ENCODE measurements at places on chromosomes 13 and 19.

- DNase-seq: no peak
These were observed 25.9 kb upstream of the MPHOSPH8 start for GRCh38 chr13:19607523-19608078.

GRCh38 chr13:85887406-85887805 is 88.2 kb upstream of the SLITRK6 start:
- no peak for DNase-seq

GRCh38 chr13:60152904-60153303 is 10.8 kb downstream of the DIAPH3 start:
- DNase-seq: no peak

DNA sequence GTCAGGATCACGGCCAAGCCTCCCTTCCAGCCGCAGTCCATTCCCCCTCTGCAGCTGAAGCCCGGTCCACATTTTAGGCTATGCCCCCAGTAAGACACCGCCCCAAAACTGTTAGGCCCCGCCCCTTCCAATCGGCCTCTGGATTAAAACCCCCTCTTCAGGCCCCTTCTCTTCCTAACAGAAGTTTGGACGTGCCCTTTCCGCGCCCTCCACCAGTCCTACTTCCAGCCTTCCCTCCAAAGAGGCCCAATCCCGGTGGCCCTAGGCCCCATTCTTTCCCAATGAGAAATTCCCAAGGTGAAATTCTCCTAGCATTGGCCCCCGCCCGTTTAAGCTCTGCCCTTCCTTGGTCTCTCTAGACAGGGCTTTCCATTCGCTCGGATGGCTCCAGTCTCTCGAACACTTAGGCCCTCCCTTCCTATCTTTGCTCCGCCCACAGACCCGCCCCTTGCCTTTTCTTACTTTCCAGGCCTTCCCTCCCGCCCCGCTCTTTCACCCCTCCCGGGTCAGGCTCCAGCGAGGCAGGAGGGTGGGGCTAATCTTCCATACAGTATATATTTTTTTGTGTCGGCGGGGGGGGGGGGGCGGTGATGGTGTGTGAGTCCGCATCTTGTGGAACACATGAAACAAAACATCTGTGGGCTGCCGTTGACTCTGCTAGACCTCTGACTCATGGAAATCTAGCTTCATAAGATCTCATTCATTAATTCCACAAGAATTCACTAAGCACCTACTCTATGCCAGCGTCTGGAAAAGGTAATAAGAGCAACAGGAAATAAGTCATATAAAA is 13.6 kb downstream of the LTBP4 start:
- DNase-seq: peak; percentile 27

GRCh38 chr13:94515374-94515773 is 35.9 kb upstream of the DCT start:
- DNase-seq: no peak

GRCh38 chr13:72521940-72522661 is 205.3 kb downstream of the MZT1 start:
- DNase-seq: no peak

DNA sequence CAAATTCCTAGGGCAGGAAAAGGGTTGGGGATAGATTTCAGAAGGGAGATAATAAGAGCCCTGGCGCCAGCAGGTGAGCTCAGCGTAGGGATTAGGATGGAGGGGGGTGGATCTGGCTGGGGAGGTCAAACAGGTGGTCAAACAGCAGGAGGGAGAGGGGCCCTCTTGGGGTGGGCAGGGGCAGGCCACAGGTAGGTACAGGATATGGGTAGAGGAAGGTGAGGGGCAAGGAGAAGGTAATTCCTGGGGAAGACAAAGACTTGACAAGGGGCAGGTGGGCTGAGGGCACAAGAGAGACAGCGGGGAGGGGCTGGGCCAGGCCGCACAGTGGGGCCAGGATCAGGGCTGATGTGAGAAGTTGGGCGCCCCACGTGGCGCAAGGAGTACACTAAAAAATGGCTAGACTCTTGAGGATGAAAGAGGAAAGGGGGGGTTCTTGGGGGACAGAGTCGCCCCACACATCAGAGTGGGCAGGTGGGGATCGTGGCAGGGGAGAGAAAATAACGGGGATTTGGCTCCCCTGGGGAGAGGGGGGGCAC is 713 bp downstream of the KRI1 start:
- no peak for DNase-seq

DNA sequence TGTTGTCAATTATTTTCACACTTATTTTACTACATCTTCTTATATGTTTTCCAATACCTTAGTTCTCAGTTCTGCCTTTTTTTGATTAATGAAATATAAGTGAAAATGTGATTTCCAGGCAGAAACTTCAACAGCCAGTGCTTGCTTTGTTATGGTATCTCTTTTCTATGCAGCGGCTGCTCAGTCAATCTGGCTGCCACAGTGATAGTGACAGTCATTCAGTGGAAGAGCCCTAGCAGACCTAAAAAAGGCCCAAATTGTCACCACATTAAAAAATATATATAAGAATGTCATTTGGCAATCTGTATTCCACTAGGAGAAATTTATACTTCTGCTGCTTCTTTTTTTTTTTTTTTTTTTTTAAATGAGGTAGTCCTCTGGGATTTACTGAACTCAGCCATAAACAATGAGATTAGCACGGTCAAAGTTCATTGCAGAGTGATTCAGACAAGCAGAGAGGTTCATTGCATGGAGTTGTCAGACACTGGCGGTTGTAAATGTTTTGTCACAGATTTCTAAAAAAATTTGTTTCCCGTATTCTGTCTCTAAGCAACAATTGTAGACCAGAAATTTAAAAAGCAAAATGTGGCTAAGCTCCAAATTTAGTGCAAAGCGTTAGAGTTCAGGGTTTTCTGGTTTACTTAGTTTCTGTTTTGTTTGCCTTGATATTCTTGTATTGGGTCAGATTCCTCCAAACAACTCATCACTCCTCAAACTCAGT is 94.7 kb upstream of the PRR20A start:
- no peak for DNase-seq

DNA sequence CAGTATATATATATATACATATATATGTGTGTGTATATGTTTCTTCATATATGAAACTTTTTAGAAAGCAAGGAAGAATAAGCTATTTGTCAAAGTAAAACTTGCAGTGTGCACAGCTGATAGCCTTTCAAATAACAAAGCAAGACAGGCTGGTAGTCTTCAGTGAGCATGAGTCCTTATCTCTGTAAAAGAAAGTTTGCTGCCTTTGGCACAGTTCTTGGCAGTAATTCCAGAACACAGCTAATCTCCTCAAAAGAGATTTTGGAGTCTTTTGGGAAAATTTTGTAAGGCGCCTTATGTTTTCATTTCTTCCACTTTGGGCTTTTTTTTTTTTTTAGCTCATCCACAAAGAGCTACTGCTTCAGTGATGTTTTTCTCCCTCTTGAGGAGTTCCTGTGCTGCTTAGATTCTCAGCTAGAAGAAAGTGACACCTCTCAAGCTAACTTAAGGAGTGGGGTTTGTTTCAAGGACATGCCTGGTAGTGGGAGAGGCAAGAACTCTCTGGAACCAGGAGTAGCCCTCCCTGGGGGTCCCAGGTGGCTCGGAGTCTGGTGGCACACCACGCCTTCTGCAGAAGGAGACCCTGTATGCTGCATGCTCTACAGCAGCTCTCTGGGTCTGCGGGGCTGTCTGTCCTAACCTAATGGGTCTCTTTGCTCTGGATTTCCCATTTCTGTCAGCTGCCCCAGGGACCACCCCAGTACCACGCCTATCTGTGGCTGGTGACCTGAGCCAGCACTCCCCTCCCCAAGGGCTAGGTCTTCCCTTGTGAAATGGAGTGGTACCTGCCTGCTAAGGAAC is 58.8 kb downstream of the TNFRSF19 start:
- DNase-seq: no peak

Data from esophagus squamous epithelium (tissue), 5 donors.